ENCODE measurements at places on chromosomes 12 and 14.

DNA sequence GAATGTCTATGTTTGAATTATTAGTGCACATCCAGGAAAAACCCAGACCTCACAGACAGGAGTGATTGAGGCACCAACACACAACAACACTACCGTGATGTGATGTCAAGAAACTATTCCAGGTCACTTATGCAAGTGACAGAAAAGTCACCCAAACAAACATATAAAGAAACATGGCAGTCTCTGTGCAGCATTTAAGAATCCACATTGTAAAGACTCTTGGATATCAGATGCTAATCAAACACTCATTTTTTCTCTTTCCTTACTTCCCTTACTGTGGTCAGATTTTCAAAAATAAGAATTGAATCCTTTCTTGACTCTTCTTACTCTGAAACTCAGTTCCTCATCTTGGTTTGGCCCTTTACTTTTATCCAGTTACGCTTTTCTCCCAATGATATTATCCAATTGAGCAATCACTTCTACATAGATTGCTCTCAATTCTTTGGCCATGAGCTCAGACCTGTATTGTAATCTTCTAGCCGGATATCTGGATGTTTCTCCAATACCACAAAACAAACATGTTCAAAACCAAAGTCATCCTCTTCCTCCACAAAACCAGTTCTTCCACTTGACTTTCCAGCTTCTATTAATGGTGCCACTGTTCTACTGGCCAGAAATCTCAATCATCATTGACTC lies 115.4 kb downstream of the DUSP6 start:
- DNase-seq = no peak

GRCh38 chr12:121712190-121712460 lies 427 bp upstream of the TMEM120B start:
- DNase-seq = no peak

DNA sequence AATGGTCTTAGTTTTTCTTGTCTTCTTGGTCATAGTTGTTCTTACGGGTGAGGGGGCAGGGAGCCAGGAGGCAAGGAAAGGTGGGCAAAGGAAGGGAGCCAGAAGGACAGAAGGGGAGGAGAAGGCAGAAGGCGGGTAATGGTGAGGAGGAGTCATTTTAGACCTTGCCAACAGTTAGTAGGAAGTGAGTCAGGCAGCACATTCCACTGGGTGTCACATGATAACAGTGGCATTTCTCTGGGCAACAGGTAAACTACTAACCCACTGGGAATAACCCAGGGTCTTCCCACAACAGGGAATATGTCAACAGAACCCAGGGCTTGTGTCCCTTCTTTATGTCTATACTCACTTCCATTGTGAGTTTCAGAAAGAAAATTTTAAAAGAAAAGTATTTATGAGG lies 127.6 kb downstream of the SLC8A3 start:
- DNase-seq = no peak

DNA sequence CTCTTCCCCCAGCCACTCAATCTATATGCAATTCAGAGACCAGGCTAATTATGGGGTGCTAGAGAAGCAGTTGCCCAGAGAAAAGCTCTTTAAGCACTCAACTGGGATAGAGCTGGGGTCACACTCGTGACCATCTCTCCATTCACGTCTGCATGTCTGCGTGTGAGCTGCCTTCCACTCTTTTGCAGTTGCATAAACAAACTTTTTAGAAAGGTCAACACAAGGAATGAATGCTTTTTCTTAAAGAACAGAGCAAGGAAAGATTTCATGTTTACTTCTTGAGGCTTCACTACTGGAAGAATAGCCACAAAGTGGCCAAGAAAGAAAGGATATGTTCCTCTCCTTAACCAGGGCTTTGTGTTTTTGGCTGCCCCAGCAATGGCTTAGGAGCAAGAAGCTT lies 151.1 kb downstream of the SAMD4A start:
- no peak for DNase-seq

- no peak for DNase-seq
These were observed 16.1 kb downstream of the GPR68 start for GRCh38 chr14:91228112-91229004.

GRCh38 chr12:52670961-52671360 lies 9.2 kb downstream of the KRT1 start:
- no peak for DNase-seq

DNA sequence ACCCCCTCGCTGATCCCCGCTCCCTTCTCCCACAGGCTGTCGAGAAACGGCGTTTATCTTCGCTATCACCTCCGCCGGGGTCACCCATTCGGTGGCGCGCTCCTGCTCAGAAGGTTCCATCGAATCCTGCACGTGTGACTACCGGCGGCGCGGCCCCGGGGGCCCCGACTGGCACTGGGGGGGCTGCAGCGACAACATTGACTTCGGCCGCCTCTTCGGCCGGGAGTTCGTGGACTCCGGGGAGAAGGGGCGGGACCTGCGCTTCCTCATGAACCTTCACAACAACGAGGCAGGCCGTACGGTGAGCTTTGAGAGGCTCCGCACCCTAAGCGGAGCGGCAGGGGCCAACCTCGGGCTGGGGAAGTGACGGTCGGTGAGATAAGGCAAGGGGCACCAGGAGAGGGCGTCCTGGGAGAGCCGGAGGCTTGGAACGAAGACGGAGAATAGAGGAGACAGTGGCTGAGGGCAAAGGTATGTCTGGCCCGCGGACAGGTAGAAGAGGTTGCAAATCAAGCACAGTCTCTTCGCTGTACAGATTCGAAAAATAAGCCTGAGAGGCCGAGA lies 2.3 kb downstream of the WNT1 start:
- DNase-seq = no peak

DNA sequence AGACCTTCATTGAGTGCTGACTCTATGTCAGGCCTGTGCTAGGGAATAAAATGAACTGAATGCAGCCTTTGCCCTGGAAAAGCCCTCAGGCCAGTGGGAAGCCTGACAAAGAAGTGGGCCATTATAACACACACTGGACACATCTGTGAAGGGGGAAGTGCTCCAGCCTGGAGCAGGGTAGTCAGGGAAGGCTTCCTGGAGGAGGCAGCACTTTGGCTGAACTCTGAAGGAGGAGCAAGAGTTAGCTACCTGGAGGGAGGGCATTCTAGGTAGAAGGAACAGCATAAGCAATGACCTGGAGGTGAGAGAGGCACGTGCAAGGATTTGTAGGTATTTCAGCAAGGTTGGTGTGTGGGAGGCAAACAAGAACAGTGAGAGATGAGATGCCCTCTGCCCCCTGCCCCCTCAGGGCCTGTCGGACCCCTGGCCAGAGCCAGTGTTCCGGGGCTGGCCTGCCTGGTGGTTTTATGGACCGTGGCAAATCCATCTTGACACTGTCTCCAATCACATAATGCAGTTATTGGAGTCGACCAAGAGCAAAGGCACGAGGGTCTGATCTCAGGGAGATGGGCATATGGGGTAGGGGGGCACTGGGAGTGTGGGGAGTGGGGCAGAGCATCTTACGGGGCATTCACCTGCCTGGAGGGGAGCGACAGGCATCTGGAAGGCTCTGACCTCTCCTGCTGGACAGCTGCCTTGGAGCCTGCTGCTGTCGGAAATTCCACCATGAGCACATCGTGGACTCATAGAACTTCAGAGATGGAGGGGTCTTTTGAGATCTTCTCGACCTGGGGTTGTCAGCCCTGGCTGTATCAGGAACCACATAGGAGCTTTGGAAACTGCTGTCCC lies 2.7 kb upstream of the FAM222A start:
- DNase-seq = no peak

GRCh38 chr14:55074662-55075061 lies 23.2 kb downstream of the MAPK1IP1L start:
- DNase-seq = no peak

DNA sequence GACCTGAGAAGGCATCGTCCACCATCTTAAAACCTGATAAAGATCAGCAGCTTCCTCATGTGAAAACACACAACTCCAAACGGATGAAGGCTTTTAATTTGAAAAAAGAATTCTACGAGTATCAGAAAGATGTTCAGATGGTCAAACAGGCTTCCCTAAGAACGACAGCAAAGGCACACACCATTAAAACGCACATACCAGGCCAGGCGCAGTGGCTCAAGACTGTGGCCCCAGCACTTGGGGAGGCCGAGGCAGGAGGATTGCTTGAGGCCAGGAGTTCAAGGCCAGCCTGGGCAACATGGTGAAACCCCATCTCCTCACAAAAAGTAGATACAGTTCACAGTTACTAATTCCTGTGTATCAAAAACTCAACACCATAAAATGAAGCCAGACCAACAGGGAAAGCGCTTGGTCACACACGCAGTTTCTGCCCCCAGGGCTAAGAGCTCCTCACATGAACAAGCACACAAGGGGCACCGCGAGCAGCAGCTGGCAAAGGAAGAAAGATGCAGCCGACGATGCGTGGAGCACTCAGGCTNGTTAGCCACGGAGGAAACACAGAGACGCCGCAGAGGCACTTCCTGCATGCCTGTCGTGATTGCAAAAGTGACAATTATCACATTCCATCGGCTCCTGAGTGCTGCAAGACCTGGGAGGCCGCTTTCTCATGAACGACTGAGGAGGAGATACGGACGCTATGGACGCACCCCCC lies 78.0 kb downstream of the NOC4L start:
- no peak for DNase-seq

- DNase-seq = no peak
These were observed 8.0 kb upstream of the OR5AU1 start for GRCh38 chr14:21163871-21164291.

- no peak for DNase-seq
These were observed 70.0 kb upstream of the CPM start for GRCh38 chr12:69002969-69003368.

- DNase-seq = no peak
These were observed 2.3 kb downstream of the MCRS1 start for GRCh38 chr12:49565406-49566265.

- DNase-seq = no peak
These were observed 10.4 kb upstream of the NRIP2 start for GRCh38 chr12:2845280-2845679.

- DNase-seq = no peak
These were observed 197.6 kb upstream of the SRRM4 start for GRCh38 chr12:118783703-118784102.

DNA sequence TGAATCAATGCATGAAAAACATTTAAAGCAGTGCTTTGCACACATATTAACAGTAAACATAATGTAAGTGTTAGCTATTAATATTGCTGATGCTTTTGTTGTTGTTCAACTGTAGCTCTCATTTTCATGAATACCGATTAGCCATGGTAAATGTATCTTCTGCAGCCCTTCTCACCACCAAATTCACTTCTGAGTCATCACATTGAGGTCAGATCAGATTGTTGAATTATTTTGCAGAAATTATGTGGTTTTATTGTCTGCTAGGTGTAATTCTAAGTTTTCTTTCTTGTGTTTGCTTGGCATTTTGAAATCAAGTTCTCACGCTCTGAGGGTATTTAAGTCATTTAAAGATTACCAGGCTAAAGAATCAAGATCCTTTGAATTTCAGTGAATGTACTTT lies 74.6 kb downstream of the AKAP6 start:
- DNase-seq = no peak
